H54 (cell line): ENCODE measurements at places on chromosomes 3 and 15.

- DNase-seq = no peak
These were observed 18.9 kb downstream of the MELTF start for GRCh38 chr3:197010556-197011351.

GRCh38 chr15:98834976-98835375 lies 172.6 kb downstream of the PGPEP1L start:
- no peak for DNase-seq

GRCh38 chr15:43390723-43391122 lies 19.8 kb downstream of the TUBGCP4 start:
- DNase-seq = no peak

DNA sequence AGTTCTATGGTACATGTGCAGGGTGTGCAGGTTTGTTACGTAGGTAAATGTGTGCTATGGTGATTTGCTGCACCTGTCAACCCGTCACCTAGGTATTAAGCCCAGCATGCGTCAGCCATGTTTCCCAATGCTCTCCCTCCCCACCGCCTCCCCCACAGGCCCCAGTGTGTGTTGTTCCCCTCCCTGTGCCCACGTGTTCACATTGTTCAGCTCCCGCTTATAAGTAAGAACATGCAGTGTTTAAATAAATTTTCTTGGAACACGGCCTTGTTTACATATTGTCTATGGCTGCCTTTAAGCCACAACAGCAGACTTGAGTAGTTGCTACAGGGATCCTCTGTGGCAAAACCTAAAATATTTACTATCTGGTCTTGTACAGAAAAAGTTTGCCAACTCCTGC lies 41.3 kb upstream of the CORO2B start:
- DNase-seq = no peak

DNA sequence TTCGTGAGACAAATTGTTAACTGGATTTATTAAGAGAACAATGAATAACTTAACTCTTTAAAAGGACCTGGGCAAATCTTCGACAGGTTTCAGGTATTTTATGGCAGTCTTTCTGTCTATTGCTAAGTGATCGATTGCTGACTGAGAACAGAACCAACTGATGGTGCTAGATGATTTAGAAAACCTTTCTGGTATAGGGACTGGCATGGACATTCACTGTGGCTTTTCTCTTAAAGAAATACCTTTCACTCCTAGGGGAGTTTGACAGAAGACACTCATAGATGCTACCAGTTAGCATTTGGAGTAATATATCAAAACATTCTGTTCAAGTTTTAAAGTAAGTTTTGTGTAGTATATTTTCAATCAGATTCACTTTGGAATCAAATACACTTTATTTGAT lies 654 bp downstream of the PPARG start:
- DNase-seq = no peak

GRCh38 chr15:94653071-94653470 lies 421.7 kb downstream of the MCTP2 start:
- no peak for DNase-seq

DNA sequence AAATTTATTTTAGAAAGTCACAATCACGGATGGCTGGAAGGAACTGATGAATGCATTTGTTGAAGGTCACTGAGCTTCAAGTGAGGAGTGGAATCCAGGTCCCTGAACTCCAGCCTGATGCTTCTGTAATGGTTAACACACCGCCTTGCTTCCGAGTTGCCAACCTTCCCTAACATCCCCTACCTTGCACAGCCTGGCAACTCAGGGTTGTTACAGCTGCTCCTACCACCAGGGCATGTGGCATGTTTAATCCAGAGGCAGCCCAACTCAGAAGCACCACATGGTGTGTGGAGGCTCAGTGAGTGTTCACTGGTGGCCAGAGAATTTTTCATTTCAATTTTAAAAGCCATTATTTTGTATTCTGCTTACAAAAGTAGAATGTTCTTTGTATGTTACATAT lies 4.9 kb downstream of the TM2D3 start:
- no peak for DNase-seq

DNA sequence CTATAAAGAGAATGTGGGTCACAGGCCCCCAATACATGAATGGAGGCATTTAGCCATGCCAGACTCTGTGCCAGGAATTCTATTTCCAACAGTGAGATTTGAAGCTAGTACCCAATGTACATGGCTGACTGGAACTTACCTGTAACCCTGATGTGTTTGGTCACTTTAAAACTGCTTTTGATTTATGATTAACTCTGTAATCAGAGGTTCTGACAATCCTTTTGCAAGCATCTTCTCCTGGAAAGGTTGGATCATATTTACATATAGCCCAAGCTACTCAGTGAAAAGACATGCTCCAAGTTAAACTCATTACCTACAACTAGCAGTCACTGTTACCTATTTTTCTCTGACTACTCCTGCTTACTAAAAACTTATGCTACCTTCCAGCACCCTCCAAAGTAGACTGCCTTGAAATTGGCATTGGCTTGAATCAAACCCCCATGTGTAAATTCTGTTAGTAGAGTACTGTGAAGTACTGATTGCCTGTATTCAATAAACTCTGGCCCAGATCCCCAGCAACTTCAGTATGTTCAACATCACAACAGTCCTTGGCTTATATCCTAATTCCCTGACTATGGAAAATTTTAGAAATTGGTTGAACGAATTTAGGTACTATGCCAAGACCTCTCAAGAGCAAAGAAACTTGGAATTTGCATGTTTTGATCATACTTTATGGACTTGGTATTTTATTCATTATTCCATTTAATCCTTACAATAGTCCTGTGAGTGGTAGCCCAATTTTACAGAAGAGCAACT lies 665.6 kb upstream of the NECTIN3 start:
- no peak for DNase-seq

DNA sequence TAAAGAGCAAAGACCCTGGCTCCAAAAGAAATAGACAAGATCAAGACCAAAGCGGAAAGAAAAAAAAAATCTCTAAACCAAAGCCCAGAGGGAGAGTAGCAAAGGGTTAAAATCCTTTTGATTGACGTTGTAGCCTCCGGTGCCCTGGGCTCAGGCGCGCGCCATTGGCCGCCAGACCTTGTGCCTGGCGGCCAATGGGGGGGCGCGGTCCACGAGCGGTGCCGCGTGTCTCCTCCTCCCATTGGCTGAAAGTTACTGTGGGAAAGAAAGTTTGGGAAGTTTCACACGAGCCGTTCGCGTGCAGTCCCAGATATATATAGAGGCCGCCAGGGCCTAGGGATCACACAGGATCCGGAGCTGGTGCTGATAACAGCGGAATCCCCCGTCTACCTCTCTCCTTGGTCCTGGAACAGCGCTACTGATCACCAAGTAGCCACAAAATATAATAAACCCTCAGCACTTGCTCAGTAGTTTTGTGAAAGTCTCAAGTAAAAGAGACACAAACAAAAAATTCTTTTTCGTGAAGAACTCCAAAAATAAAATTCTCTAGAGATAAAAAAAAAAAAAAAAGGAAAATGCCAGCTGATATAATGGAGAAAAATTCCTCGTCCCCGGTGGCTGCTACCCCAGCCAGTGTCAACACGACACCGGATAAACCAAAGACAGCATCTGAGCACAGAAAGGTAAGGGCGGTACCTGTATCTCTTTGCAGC lies at the start of gene HES1:
Gene HES1, plus strand, starts transcription at position 343 of the 713 bp plus-strand sequence. Its CDS starts 233 bp downstream, at position 576.
- peak; percentile 99 for DNase-seq
